Activated CD4-positive, alpha-beta T cell treated with anti-CD3 and anti-CD28 coated beads, Interleukin-2, amount 50 U/mL, for 4 hours (primary cell): ENCODE measurements at places on chromosomes 2 and 18.

DNA sequence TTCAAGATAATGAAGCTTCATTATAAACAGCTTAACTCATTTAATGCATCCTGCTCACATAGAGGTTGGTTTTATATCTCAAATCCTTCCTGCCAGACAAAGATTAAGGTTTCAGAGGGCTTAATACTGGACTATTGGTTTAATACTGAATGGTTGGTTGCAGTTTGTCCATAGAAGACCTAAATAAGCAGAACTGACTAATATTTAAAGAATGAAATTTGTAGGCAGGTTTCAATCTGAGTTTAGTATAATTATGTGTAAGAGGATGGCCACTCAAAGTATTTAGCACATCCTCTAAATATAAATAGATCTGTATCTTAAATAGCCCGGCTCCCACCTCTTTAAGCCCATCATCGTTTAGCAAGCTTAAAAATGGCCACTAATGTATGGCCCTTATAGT is 92.5 kb downstream of the EPB41L5 start:
- DNase-seq, result no peak

- DNase-seq, result no peak
These were observed 11.2 kb downstream of the REV1 start for GRCh38 chr2:99478632-99479031.

DNA sequence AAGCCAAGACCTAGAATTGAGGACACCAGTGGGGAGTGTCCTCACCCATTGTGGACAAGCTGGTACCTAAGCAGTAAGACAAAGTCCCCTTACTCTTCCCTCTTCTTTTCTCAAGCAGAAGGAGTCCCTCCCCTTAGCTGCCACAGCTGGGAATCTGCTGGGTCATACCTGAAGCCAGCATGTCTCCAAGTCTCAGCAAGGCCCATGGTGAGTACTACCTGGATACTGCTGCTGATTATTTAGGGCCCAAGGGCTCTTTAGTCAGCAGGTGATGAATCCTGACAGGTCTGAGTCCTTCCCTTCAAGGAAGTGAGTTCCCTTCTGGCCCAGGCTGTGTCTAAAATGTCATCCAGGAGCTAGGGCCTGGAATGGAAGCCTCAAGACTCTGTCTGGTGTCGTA is 198.6 kb upstream of the STK17B start:
- DNase-seq, result no peak

DNA sequence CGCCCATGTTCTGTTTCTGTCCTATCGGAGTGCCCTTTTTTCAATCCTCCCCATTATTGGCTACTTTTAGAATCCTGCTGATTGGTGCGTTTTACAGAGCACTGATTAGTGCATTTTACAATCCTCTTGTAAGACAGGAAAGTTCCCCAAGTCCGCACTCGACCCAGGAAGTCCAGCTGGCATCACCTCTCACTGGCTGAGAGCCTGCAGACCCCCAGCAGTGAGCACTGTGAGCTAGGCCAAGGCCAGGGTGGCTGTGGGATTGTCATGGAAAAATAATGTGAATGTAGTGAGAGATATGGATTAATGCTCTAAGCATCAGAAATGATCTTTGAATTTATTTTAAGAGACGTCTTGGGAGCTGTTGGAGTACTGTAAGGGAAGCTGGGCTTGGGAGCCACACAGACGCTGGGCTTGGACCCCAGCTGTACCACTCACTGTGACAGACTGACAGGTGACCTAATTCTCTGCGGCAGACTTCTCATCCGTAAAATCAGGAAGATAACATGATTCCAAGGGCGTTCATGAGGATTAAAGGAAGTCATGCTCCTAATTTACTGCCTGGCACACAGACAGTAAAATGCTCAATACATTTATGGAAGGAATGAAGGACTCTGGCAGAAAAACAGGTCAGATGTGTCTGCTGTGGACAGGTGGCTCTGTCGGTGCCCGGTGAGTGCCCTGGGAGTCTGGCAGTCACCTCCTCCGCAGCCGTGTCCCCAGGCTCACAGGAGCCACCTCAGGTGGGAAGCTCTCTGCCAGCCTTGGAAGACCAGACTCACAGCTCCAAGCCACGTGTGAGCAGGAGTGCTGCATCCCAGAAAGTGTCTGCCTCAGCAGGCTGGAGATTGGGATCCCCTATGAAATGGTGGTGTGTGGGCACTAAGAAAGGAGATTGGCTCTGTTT is 105.5 kb downstream of the FAM168B start:
- DNase-seq, result no peak

GRCh38 chr2:231361701-231362554 is 33.6 kb upstream of the B3GNT7 start:
- DNase-seq, result no peak

- no peak for DNase-seq
These were observed 51.8 kb downstream of the COA5 start for GRCh38 chr2:98556344-98557033.

DNA sequence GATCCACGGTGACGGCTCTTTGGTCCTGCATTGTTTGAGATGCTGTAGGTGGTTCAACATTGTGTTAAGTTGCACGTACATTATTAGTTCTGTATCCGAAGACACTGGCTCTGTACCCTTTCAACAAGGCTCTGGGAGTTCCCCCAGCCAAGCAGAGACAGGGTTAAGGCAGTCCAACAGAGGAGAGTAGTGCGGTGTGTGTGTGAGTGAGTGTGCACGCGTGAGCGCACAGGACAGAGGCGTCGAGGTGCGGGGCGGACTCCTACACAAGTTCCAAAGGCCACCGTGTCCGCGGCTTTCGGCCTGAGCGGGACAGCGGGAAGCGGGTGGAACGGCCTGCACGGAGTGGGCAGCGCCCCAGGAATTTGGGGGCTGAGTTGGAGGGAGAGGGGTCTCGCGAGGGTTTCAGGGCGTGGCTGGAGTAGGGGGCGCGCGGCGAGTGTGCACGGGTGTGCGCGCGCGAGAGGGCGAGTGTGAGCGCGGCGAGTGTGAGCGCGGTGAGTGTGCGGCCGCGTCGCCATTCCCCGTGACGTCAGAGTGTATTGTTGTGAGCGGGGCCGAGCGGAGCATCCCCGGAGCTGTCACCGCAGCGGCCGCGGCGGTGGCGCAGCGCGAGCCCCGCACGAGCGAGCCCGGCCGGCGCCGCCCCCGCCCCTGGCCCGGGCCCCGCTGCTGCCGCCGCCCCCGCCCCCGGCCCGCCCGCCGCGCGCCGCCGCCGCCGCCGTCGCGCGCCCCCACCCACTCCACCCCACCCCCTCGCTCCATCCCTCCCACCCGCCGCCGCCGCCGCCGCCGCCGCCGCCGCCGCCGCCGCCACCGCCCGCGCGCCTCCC is at the start of gene ASXL3:
ASXL3 (plus strand) TSS at position 535 of the 833 bp plus-strand sequence. CDS start 413 bp downstream, outside the sequence.
- no peak for DNase-seq

- DNase-seq, result no peak
These were observed 328.2 kb upstream of the CDH7 start for GRCh38 chr18:65422544-65423136.

DNA sequence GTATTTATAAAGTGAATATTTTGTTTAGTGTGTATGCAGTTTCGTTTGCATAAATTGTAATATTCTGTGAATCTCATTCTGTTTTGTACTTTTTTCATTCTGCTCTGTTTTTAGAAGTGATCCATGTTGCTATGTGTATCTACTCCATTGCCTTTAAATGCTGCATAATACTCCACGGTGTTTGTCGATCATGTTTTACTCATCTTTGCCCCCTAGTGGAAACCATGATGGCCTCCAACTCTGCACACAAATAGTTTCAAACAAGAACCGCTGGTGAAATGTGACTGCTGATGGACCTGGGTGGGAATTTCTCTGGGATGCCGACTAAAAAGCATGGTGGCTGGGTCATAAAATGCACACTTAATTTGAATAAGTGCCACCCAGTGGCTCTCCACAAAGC is 32.0 kb upstream of the SKOR2 start:
- DNase-seq, result no peak

GRCh38 chr2:36348721-36349120 is 6.9 kb upstream of the CRIM1 start:
- no peak for DNase-seq

- no peak for DNase-seq
These were observed 20.4 kb downstream of the RAB12 start for GRCh38 chr18:8629602-8630001.

- DNase-seq, result no peak
These were observed 49.9 kb upstream of the TAF1B start for GRCh38 chr2:9793156-9793917.

DNA sequence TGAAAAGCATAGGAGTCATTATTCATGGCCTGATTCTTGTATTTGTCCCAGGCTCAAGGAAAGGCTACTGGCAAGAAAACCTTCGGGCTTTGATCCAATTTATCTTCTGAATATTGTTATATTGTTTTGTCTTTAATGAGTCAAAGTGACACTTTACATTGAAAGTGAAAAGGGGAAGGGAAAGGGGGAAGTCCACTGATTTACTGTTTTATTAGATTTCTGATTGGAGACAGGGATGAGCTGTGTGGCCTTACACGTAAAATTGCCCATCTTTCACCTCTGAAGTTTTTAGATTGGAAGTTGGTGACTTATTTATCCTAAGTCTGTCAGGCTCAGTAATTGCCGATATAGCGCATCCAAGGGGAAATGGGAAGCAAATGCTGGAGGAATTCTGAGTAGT is 843.8 kb upstream of the LRRTM1 start:
- no peak for DNase-seq

- no peak for DNase-seq
These were observed 610.2 kb downstream of the DCC start for GRCh38 chr18:52950155-52950554.

DNA sequence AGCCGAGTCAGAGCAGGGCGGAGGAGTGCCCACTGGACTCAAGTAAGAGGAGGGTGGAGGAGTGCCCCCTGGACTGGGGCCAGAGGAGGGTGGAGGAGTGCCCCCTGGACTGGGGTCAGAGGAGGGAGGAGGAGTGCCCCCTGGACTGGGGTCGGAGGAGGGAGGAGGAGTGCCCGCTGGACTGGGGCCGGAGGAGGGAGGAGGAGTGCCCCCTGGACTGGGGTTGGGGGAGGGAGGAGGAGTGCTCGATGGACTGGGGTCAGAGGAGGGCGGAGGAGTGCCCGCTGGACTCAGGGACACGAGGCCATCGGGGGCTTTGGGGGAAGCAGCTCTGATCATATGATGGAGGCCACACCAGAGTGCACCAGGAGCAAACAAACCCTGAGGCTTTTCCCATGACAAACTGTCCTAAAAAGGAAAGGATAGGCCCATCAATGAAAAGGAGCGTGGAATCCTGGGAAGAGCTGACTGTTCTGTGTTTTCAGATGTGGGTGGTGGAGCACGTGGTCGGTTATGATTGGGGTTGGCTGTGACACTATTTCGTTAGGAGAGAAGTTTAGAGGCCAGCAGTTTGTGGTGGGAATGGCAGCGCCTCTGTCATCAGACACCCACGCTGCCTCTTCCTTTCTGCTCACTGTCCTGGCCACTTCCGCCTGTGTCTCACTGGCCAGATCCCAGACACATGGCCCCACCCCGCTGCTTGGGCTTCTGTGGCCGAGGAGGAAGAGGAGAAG is 24.5 kb upstream of the HPCAL1 start:
- no peak for DNase-seq

GRCh38 chr18:808086-808485 is 4.0 kb downstream of the YES1 start:
- DNase-seq, result no peak

DNA sequence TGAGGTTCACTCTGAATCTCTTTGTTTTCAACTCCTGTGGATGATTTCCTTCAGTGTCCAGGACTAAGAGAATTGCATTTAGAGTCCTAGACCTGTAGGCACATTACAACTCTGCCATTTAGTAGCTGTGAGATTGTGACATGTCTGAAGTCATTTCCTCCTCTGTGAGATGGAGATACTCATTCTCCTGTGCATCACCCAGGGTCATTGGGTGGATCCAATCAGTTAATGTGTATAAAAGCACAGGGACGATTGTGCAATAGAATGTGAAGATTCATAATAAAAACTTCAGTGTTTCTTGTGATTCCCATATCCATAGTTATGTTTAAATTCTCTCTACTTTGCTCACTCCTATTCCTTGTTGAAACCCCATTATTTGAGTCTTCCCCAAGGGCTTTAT is 113.6 kb downstream of the DIS3L2 start:
- DNase-seq, result no peak

DNA sequence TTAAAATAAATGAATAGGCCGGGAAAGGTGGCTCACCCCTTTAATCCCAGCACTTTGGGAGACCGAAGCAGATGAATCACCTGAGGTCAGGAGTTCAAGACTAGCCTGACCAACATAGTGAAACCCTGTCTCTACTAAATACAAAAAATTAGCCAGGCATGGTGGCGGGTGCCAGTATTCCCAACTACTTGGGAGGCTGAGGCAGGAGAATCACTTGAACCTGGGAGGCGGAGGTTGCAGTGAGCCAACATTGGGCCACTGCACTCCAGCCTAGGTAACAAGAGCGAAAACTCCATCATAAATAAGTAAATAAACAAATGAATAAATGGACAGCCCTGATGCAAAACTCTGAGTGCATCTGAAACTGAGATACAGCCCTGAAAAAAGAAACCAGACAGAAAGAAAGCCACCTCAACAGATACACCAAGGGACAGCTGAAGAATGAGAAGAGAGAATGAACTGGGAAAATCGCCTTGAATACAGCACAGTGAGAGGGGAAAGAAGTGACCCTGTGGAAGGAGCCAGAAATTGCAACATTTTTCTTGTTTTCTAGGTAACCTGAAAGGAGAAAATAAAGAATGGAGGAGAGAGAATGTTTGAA is 64.4 kb downstream of the TRABD2A start:
- no peak for DNase-seq

- no peak for DNase-seq
These were observed 139.5 kb downstream of the LRRC30 start for GRCh38 chr18:7370375-7370774.

DNA sequence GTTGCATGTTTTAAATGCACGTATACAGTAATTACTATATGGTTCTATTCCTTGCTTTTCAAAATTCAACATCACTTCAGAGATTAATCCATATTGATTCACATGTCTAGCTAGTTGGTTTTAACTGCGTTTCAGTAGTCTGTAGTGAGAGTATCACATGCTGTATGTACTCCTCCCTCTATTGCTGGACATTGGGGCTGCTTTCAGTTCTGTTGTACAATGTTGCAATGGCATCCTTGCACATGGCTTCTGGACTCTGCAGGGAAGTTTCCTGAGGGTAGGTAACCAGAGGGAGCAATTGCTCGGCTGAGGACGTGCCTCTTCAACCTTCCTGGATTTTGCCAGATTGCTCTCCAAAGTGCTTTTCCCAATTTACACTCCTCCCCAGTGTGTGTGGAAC is 10.7 kb upstream of the HPCAL1 start:
- DNase-seq, result no peak

- DNase-seq, result no peak
These were observed 50.3 kb upstream of the RGPD4 start for GRCh38 chr2:107776362-107776761.

- no peak for DNase-seq
These were observed 75.0 kb upstream of the ALKAL2 start for GRCh38 chr2:362924-363323.

- DNase-seq, result no peak
These were observed 241.9 kb downstream of the BCL11A start for GRCh38 chr2:60311524-60311923.
